ENCODE measurements at places on chromosomes 2 and 18. TPM values are rescaled to one million over a fixed set of nuclear protein-coding genes. Genes with fewer than 3 reads are reported as not detected.

DNA sequence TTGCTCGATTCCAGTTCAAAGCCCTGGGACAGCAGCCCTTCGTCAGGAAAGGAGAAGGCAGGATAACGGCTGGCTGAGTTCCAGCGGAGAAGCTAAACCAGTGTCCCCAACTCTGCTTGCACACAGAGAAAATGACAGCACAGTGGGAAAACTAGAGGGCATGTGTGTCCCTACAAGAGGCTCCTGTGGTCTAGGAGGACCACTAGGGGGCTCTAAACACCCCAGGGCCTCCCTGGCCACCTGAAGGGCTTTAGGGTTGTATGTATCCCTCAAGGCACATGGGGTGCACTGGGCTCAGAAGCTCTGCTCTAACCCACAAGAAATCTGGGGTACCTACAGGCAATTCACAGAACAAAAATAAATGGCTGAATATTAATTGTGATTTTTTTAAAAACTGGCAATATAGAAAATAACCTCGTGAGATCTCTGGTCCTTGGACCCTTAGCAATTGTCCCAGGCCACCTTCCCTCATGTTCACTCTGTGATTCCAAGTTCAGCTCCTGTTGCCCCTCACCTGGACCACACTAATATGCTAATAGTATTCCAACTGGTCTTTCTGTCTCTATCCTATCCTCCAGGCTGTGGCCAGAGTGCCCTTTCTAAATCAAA, 17.5 kb downstream of the STAT1 start:
- H3K27ac ChIP-seq = no peak overlapping the region
- H3K27me3 ChIP-seq = no peaks in the 10 kb centered on the region
- H3K4me3 ChIP-seq = no peak overlapping the region
- H3K4me1 ChIP-seq = no peaks in the 10 kb centered on the region

DNA sequence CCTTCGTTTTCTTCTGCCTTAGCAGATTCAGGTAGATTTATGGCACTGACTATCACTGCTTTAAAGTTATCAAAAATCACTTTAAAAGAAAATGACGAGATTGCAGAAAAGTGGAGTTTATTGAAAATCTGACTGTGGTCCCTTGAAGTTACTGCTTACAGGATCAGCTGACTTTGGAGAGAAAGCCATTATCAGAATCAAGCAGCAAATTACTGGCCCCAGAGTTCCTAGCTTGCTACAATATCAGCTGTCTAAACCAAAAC, 18.5 kb downstream of the MBP start:
- H3K27me3 ChIP-seq = no peaks in the 10 kb centered on the region
- H3K4me3 ChIP-seq = no peak overlapping the region
- peaks cover 17% of the 10 kb centered on the region for H3K4me1 ChIP-seq
- H3K36me3 ChIP-seq = no peaks in the 10 kb centered on the region
- no peak for DNase-seq

GRCh38 chr2:56040189-56040588, 116.6 kb upstream of the EFEMP1 start:
- no peak for DNase-seq
- no peak overlapping the region for H3K27ac ChIP-seq
- no peak overlapping the region for H3K4me3 ChIP-seq
- H3K36me3 ChIP-seq = no peaks in the 10 kb centered on the region
- no peaks in the 10 kb centered on the region for H3K4me1 ChIP-seq

- H3K27ac ChIP-seq = no peak overlapping the region
- no peaks in the 10 kb centered on the region for H3K27me3 ChIP-seq
- peak; percentile 52 for DNase-seq
- H3K36me3 ChIP-seq = peaks cover 4% of the 10 kb centered on the region
Observed at GRCh38 chr2:230762317-230762896, 49.8 kb downstream of the CAB39 start.

KANSL3 gene
- 36.9 TPM for total RNA-seq

AFG3L2 gene
- 40.6 TPM for total RNA-seq

CABYR gene
- total RNA-seq = 11.4 TPM

B4GALT6 gene
- total RNA-seq = 24.2 TPM

DNA sequence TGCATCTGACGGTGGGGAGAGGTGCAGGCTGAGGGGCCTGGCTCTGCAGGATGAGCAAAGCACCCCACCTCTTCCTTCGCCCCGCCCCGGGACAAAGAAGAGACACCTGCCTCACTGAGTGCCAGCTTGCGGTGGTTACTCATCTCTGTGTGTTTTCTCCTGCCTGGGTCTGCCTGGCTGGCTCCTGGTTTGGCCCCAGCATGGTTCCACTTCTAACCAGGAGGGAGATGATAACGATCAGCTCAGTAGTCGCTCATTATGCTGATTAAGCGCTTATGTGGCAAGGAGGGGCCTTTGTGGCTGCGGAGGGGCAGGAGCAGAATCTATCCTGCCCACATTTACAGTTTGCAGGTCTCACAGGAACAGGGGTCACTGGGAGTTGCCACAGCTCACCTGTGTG, 68.7 kb upstream of the EDAR start:
- DNase-seq = no peak
- H3K36me3 ChIP-seq = no peaks in the 10 kb centered on the region
- no peak overlapping the region for H3K4me3 ChIP-seq
- H3K4me1 ChIP-seq = no peaks in the 10 kb centered on the region
- H3K27me3 ChIP-seq = peaks cover 22% of the 10 kb centered on the region

CKAP2L gene
- total RNA-seq = 25.2 TPM

GRCh38 chr2:198116756-198117155, 312.4 kb downstream of the PLCL1 start:
- H3K4me3 ChIP-seq = no peak overlapping the region
- no peak for DNase-seq
- H3K27me3 ChIP-seq = no peaks in the 10 kb centered on the region
- no peaks in the 10 kb centered on the region for H3K36me3 ChIP-seq

STPG4 gene
- total RNA-seq = 0.53 TPM

- H3K36me3 ChIP-seq = no peaks in the 10 kb centered on the region
- DNase-seq = no peak
- no peak overlapping the region for H3K27ac ChIP-seq
- H3K4me3 ChIP-seq = no peak overlapping the region
- H3K4me1 ChIP-seq = no peaks in the 10 kb centered on the region
Observed at GRCh38 chr18:27887287-27887686, 289.6 kb downstream of the CDH2 start.

GRCh38 chr18:57135699-57136098, 11.2 kb upstream of the BOD1L2 start:
- no peak for DNase-seq
- no peak overlapping the region for H3K4me3 ChIP-seq
- no peaks in the 10 kb centered on the region for H3K27me3 ChIP-seq
- H3K36me3 ChIP-seq = no peaks in the 10 kb centered on the region
- no peak overlapping the region for H3K27ac ChIP-seq
- no peaks in the 10 kb centered on the region for H3K4me1 ChIP-seq

DNA sequence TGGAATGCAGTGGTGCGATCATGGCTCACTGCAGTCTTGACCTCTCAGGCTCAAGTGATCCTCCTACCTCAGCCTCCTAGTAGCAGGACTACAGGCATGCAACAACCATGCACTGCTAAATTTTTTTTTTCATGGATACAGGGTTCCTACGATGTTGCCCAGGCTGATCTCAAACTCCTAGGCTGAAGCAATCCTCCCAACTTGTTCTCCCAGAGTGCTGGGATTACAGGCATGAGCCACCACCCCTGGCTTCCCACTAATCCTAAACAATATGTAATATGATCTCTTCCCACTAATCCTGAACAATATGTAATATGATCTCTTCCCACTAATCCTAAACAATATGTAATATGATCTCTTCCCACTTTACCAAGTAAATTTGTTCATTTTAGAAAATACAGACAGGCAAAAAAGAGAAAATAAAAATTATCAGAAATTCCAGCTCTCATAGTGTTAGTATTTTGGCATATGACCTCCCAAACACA, 33.7 kb upstream of the C18orf32 start:
- H3K27ac ChIP-seq = no peak overlapping the region
- peak; percentile 34 for DNase-seq
- H3K4me3 ChIP-seq = no peak overlapping the region
- H3K36me3 ChIP-seq = no peaks in the 10 kb centered on the region
- peaks cover 2% of the 10 kb centered on the region for H3K4me1 ChIP-seq
- no peaks in the 10 kb centered on the region for H3K27me3 ChIP-seq

PPIG gene
- 44.9 TPM for total RNA-seq

GRCh38 chr18:75163736-75164135, 45.2 kb downstream of the PTGR3 start:
- no peaks in the 10 kb centered on the region for H3K4me1 ChIP-seq
- DNase-seq = no peak
- H3K4me3 ChIP-seq = no peak overlapping the region

TUBA3E gene
- total RNA-seq = not detected

DNA sequence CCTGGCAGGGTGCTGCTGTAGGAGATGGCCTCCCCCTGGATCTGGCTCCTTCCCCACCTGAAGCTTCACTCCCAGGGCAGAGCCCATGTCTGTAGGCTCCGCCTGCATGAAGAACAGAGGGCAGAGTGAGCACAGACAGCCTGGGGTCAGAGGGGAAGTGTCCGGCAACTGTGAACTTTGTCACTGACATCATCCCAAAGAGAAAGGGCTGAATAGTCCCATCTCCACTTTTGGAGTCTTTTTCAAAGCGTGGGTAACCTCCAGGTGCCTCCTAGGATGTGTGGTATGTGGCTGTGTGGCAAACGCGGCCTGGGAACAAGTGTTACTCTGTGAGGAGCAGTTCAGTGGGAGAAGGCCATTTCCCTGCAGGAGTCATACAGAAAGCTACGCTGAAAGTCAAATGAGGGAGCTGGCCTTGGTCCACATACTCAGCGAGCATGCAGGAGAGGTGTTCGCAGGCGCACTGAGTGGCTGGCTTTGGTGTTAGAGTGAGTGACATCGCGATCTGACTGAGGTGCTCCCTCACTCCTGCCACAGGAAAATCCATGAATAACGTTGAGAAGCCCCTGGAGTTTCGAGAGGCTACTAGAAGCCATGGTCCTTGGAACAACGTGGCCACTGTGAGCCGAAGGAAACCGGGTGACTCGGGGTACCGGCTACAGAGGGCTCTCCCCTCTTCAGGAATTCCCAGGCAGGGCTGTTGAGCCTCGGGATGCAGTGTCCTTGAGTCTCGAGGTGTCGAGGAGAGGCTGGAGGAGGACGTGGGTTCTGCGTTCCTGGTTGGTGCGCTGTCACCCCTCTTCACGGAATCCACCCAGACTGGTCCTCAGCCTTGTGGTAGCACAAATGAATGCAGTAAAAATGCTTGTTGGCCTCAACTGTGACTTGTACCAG, 54.7 kb downstream of the CABLES1 start:
- H3K36me3 ChIP-seq = peaks cover 15% of the 10 kb centered on the region
- H3K27ac ChIP-seq = no peak overlapping the region
- no peak for DNase-seq
- no peak overlapping the region for H3K4me3 ChIP-seq
- no peaks in the 10 kb centered on the region for H3K27me3 ChIP-seq
- peaks cover 43% of the 10 kb centered on the region for H3K4me1 ChIP-seq

- no peak overlapping the region for H3K4me3 ChIP-seq
- no peaks in the 10 kb centered on the region for H3K4me1 ChIP-seq
- H3K27me3 ChIP-seq = no peaks in the 10 kb centered on the region
- no peak for DNase-seq
- no peaks in the 10 kb centered on the region for H3K36me3 ChIP-seq
Observed at GRCh38 chr2:60071490-60071831, 482.0 kb downstream of the BCL11A start.

STARD6 gene
- not detected for total RNA-seq

GRCh38 chr2:239146011-239146641, 254.7 kb downstream of the HDAC4 start:
- no peak overlapping the region for H3K27ac ChIP-seq
- no peak overlapping the region for H3K4me3 ChIP-seq
- no peak for DNase-seq
- H3K4me1 ChIP-seq = no peaks in the 10 kb centered on the region

SOWAHC gene
- total RNA-seq = 3.6 TPM

GRCh38 chr2:120552800-120553481, 182.7 kb upstream of the GLI2 start:
- H3K27me3 ChIP-seq = peaks cover 15% of the 10 kb centered on the region
- H3K36me3 ChIP-seq = no peaks in the 10 kb centered on the region
- H3K27ac ChIP-seq = no peak overlapping the region
- peaks cover 13% of the 10 kb centered on the region for H3K4me1 ChIP-seq

CGREF1 gene
- 4.0 TPM for total RNA-seq

GRCh38 chr2:5176764-5177163, 515.4 kb upstream of the SOX11 start:
- H3K4me3 ChIP-seq = no peak overlapping the region
- no peak for DNase-seq
- no peaks in the 10 kb centered on the region for H3K4me1 ChIP-seq

DNA sequence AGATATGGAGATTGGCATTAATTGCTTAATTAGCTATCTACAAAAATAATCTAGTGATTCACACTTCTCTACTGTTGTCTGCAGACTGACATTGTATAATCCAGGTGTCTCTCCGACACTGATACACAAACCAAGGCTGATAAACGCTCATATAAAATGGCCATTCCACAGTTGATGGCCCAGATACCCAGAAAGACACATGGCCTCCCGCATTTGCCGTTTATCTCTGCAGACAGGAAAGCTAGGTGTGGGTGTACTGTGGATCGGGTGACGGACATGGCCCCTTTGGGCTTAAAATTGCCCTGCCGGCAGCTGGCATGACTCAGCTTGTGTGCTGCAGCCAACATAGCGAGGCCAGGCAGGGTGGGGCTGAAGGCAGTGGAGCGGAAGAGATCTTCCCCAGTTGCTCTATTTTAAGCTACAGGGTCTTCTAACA, 18.5 kb downstream of the PMAIP1 start:
- peaks cover 9% of the 10 kb centered on the region for H3K4me1 ChIP-seq
- no peak overlapping the region for H3K4me3 ChIP-seq
- H3K27ac ChIP-seq = no peak overlapping the region
- H3K27me3 ChIP-seq = no peaks in the 10 kb centered on the region
- DNase-seq = no peak
- no peaks in the 10 kb centered on the region for H3K36me3 ChIP-seq

DNA sequence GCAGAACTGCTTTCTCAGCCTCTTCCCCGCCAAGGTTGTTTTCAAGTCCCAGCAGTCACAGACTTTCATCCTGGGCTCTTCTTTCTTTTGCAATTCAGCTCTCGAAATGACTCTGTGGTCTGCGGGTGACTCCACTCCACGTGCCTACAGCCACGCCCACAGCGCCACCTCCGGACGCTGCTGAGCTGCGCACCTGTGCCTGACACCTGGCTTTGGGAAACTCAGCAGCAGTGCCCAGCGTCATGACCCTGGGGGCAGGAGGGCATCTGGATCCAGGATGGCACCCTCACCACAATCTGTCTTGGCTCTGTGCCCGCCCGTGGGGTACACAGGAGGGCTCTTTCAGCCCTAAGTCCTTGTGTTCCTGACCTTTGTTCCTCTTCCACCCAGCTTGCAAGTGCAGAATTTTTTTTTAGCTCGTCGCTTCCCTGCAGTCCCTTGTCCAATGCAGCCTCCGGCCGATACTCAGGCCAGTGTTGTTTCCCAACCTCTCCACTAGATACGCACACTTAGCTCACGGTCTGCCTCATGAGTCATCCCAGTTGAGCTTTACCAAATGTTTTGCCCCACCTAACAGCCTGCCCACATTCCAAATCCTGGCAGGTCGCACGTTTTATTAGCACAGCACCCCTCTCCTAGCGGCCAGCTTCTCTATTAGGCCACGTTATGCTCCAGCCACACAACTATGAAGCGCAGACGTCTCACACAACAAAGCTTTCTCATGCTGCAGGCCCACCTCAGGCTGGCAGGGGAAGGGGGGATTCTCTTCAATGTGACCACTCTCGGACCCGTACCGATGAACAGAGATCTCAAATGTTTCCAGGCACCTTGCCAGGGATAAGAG, 6.5 kb upstream of the CAPN10 start:
- H3K27ac ChIP-seq = no peak overlapping the region
- no peaks in the 10 kb centered on the region for H3K27me3 ChIP-seq
- no peaks in the 10 kb centered on the region for H3K4me1 ChIP-seq
- H3K36me3 ChIP-seq = no peaks in the 10 kb centered on the region
- no peak for DNase-seq
